Aorta (tissue), 5 donors: ENCODE measurements at places on chromosomes 5 and 9. TPM values are rescaled to one million over a fixed set of nuclear protein-coding genes. Genes with fewer than 3 reads are reported as not detected.

- no peaks in the 10 kb centered on the region for H3K27me3 ChIP-seq
- H3K27ac ChIP-seq, result no peak overlapping the region
- DNase-seq, result no peak
- H3K4me1 ChIP-seq, result no peaks in the 10 kb centered on the region
- no peaks in the 10 kb centered on the region for H3K36me3 ChIP-seq
- no peak overlapping the region for H3K4me3 ChIP-seq
These were observed 90.1 kb downstream of the RFX3 start for GRCh38 chr9:3435732-3436131.

SLC28A3 gene
- not detected for polyA plus RNA-seq

DNA sequence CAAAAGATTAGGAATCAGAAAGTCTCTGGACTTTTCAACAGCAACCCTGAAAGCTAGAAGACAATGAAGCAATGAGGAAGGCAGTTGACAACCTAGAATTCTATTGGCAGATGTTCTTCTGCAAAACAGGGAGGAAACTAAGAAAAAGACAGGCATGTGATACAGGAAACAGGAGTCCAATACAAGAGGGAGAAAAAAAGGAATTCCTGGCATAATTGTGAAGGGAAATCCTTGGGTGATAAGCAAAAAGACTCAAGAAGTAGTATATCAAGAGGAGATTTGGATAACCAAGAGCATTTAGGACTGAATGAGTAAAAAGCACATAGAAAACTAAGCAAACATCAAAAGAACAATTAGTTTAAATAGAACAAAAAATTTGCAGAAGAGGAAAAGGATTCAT lies 58.6 kb downstream of the LPAR1 start:
- no peaks in the 10 kb centered on the region for H3K27me3 ChIP-seq
- no peaks in the 10 kb centered on the region for H3K36me3 ChIP-seq
- H3K4me1 ChIP-seq, result peaks cover 3% of the 10 kb centered on the region
- H3K27ac ChIP-seq, result no peak overlapping the region
- DNase-seq, result no peak
- H3K4me3 ChIP-seq, result no peak overlapping the region

LHX6 gene
- polyA plus RNA-seq, result not detected

GRCh38 chr9:126507318-126508109 lies 106.2 kb upstream of the LMX1B start:
- H3K27me3 ChIP-seq, result no peaks in the 10 kb centered on the region
- no peak overlapping the region for H3K4me3 ChIP-seq
- DNase-seq, result peak; percentile 63

GPR150 gene
- polyA plus RNA-seq, result not detected

DNA sequence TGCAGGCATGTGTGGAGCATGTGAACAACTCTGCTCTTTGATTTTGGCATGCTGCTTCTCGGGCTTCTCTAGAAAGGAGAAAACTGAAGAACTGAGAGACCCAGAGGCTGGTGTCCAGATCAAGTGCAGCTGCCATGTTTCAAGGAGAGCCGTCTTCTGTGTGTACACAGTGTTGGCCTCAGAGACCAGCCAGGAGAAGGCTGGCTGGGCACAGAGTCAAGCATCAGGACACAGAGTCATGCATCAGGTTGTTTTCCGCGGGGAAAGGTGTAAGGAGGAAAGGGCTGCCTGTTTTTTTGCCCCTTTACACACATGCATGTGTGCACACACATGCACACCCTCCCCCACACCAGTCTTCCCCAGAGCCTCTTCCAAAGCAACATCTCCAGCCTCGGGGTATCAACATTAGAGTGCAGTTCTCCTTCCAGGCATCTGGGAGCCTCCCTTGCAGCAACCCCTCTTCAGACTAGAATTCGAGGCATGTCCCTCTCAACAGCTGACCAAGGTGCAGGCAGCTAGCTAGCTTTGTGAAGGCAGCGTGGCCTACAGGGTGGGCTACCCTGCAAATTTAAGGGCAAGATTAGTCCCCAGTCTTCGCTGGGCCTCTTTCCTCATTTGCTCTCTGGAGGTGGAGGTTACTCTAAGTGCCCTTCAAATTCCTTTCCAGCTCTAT lies 180.9 kb downstream of the AOPEP start:
- H3K4me3 ChIP-seq, result no peak overlapping the region
- no peaks in the 10 kb centered on the region for H3K36me3 ChIP-seq
- H3K27me3 ChIP-seq, result no peaks in the 10 kb centered on the region

GRCh38 chr9:93826905-93827544 lies 128.1 kb downstream of the BARX1 start:
- H3K27ac ChIP-seq, result no peak overlapping the region
- H3K4me1 ChIP-seq, result no peaks in the 10 kb centered on the region
- H3K36me3 ChIP-seq, result no peaks in the 10 kb centered on the region
- H3K27me3 ChIP-seq, result no peaks in the 10 kb centered on the region
- DNase-seq, result no peak

DNA sequence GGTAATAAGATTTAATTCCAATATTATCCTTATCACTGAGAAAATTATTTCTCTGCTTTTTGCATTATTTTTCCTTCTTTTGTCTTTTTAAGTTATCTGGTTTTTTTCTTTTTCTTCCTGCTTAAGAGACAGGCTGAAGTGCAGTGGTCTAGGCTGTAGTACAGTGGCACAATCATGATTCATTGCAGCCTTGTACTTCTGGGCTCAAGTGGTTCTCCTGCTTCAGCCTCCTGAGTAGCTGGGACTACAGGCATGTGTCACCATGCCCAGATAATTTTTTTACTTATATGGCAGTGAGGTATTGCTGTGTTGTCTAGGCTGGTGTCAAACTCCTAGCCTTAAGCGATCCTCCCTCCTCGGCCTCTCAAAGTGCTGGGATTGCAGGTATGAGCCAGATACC lies 93.9 kb downstream of the SLC44A1 start:
- no peak for DNase-seq
- H3K27ac ChIP-seq, result no peak overlapping the region
- no peaks in the 10 kb centered on the region for H3K4me1 ChIP-seq

DNA sequence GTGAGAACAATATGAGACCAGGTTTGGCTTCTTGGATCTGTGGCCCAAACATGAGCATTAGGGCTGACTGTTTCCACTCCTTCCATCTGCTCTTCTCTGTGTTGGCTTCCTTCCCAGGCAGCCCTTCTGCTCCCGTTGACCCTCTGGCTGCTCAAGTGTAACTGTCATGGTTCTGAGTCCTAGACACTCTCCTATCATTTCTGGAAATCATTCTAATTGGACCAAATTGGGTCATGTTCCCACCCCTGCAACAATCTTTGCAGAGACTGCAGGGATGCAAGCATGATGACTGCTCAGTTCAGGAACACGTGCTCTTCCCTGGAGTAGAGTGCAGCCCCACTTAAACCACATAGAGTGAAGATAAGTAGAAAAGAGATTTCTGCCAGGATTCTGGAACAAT lies 741.4 kb downstream of the TAF11L14 start:
- DNase-seq, result no peak
- H3K4me3 ChIP-seq, result no peak overlapping the region
- H3K36me3 ChIP-seq, result no peaks in the 10 kb centered on the region
- no peak overlapping the region for H3K27ac ChIP-seq
- no peaks in the 10 kb centered on the region for H3K4me1 ChIP-seq
- H3K27me3 ChIP-seq, result no peaks in the 10 kb centered on the region

- no peak overlapping the region for H3K4me3 ChIP-seq
- H3K36me3 ChIP-seq, result no peaks in the 10 kb centered on the region
- no peak overlapping the region for H3K27ac ChIP-seq
- H3K27me3 ChIP-seq, result no peaks in the 10 kb centered on the region
- H3K4me1 ChIP-seq, result no peaks in the 10 kb centered on the region
These were observed 25.6 kb downstream of the POU5F2 start for GRCh38 chr5:93715761-93716160.

DNA sequence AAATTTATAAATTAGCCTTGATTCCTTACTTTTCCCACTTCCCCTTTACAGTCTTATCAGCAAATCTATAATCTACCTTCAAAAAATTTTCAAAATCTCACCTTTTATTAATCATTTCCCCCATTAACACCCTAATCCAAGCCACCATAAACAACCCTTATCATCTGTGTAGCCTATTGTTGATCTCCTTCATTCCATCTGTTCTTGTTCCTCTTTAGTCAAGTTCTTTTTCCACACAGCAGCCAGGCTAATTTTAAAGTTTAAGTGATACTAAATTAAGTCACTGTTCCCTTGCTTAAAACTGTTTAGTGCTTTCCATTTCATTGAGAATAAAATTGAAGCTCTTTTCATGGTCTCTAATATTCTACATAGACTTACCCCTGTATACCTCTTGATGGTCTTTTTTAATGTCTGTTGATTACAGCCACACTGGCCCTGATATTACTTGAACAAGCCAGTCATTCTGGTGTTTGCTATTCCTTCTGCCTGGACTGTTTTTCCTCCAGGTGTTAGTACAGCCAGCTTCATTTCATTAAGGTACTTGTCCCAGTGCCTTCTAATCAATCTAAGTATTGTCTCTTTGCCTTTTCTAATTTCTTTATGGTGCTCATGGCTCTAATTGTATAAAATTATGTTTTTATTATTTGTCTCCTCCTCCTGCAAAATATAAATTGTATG lies 31.1 kb downstream of the GPR151 start:
- peaks cover 2% of the 10 kb centered on the region for H3K36me3 ChIP-seq
- no peaks in the 10 kb centered on the region for H3K4me1 ChIP-seq
- DNase-seq, result no peak
- no peak overlapping the region for H3K27ac ChIP-seq

SIT1 gene
- 1.1 TPM for polyA plus RNA-seq

DNA sequence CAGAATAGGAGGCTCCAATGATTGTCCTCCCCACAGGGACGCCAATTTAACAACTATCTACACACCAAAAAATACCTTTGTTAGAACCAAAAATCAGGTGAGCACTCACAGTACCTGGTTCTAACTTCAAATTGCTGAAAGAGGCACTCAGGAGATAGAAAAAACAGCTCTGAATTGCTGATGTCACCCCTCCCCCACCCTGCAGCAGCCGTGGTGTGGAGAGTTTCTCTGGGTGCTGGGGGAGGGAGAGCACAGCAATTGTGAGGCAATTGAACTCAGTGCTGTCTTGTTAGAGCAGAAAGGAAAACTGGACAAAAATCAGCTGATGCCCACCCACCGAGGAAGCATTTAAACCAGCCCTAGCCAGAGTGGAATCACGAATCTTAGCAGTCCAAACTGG lies 41.8 kb downstream of the TNFSF8 start:
- no peak overlapping the region for H3K27ac ChIP-seq
- no peaks in the 10 kb centered on the region for H3K36me3 ChIP-seq
- no peaks in the 10 kb centered on the region for H3K4me1 ChIP-seq
- H3K4me3 ChIP-seq, result no peak overlapping the region
- DNase-seq, result no peak

- H3K27ac ChIP-seq, result no peak overlapping the region
- H3K4me1 ChIP-seq, result no peaks in the 10 kb centered on the region
- H3K4me3 ChIP-seq, result no peak overlapping the region
These were observed 35.9 kb downstream of the KIF2A start for GRCh38 chr5:62341783-62342475.

TRPM3 gene
- 1.8 TPM for polyA plus RNA-seq

- no peaks in the 10 kb centered on the region for H3K36me3 ChIP-seq
- no peaks in the 10 kb centered on the region for H3K27me3 ChIP-seq
- no peak overlapping the region for H3K27ac ChIP-seq
These were observed 17.1 kb downstream of the FCN2 start for GRCh38 chr9:134897584-134898170.

BSPRY gene
- polyA plus RNA-seq, result 2.6 TPM

GRXCR2 gene
- polyA plus RNA-seq, result not detected

PLAC8L1 gene
- polyA plus RNA-seq, result 0.84 TPM

CCNB1 gene
- polyA plus RNA-seq, result 2.0 TPM

- no peaks in the 10 kb centered on the region for H3K4me1 ChIP-seq
- DNase-seq, result no peak
- no peak overlapping the region for H3K27ac ChIP-seq
- H3K27me3 ChIP-seq, result no peaks in the 10 kb centered on the region
These were observed 171.7 kb downstream of the ATPSCKMT start for GRCh38 chr5:10077791-10078545.
